Activated CD4-positive, alpha-beta T cell treated with anti-CD3 and anti-CD28 coated beads for 1 hour (primary cell): ENCODE measurements at places on chromosomes 12 and 14.

DNA sequence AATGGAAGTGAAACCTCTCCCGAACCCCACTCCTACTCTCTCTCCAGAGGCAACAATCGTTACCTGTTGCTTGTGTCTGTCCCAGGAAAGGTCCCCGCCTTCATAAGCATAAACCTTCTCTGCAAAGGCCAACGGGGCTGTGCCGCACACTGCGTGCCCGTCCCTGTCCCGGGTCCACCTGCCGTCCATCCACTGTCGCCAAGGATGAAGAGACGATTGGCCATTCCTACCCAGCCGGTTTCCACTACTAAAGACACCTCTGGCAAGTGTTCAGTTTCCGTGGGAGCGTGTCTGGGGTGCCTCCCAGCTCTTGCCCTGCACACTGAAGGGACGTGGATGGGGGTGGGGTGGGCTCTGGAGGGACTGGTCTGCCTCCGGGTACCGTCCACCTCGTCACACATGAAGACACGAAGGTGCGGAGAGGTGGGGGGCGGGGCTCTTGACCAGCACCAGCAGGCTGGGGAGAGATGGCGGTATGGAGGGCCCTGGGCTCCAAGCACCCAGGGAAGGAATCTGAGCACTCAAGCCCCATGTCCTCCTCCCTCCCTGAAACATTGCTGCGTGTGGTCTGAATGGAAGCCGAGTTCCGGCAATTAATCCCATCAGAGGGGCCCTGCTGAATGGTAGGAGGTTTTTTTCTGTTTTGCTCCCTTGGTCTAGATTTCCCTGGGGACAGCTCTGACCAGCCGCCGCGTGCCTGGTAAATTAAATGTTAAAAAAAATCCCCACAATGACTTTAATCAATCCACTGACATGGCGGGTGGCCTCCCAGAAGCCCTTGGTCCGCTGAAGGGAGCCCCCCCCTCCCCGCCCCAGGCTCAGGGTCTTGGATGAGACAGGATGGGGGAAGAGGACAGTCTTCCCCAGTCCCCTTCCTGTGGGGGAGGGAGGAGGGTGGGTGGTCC lies 4.1 kb upstream of the KIF26A start:
- DNase-seq, result no peak

DNA sequence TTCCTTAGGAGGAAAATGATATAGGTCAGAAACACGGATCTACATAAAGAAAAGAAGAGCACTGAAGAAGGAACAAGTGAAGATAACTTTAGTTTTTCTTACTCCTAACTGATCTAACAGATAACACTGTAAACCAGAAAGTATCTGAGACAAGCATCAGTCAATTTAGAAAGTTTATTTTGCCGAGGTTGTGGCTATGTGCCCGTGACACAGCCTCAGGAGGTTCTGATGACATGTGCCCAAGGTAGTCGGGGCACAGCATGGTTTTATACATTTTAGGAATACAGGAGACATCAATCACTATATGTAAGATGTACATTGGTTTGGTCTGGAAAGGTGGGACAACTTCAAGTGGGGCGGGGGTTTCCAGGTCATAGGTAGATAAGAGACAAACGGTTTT lies 23.0 kb downstream of the SAMD15 start:
- DNase-seq, result no peak

- DNase-seq, result peak; percentile 66
Measured at GRCh38 chr12:31324116-31324844, 1.7 kb downstream of the SINHCAF start.

DNA sequence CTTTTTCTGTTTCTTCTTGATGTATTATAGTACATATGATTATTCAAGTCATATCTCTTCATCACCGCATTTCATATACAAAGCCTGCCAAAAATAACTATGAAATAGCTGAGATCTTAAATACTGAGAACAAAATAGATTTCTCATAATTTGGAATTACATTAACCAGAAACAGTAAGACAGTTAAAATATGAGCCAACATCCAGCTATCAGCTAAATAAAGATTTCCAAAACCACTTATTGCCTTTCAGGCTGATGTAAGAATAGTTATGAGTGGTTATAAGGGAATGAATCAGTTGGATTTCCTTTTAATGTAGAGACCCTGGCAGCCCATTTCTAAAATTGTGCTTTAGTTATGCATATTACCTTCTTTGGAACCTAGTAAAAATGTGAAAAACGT lies 47.4 kb downstream of the TMEM117 start:
- no peak for DNase-seq
